CD4-positive, alpha-beta T cell treated with Interleukin-15 for 1 hour (primary cell): ENCODE measurements at places on chromosomes 3 and 15.

DNA sequence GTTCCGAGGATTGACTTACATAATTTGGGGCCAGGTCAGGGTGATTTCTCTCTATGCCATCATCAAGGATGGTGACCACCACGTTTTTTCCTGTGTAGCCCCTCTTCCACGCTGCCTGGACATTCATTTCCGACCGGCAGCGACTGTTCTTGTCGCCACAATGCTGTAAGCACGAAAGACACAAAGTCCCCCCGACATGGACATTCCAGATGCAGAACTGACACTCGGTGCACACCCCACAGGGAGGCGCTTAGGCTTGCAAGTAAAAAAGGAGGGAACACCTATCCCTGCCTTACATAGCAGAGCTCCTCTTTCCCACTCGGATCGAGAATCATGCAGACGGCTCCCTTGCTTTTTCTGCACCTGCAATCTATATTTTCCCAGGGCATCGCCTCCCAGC is 58.2 kb downstream of the PCSK6 start:
- DNase-seq = no peak

DNA sequence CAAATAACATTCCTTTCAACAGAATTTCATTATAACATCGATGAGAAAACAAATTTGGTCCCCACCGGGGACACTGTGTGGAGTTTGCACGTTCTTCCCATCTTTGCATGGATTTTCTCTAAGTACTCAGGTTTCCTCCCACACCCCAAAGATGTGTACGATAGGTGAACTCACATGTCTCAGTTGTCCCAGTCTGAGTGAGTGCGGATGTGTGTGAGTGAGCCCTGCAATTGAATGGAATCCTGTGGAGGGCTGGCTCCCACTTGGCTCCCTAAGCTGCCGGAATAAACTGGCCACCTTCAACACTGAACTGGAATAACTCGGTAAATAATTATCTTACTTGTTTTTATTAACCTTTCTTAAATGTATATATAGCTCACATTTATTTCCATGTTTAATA is 77.0 kb downstream of the TRANK1 start:
- DNase-seq = no peak

- no peak for DNase-seq
Observed at GRCh38 chr3:177057768-177058167, 139.5 kb downstream of the TBL1XR1 start.

DNA sequence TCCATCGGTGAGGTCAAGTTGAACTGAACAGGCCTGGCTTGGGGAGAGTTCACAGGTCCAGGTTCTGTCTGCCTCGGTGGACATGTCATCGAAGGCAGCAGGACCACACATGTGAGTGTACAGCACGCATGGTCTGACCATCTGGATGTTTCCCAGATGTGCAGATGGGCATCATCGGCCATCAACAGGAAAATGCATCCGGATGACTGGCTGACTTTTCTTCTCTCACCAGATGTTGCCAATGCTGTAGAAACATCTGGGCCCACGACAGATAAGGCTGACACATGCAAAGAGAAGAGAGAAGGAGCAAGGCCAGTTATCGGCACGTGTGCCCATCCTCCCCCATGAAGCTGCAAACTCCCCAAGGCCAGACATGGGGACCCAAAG is 45.1 kb downstream of the NOX5 start:
- DNase-seq = no peak

- DNase-seq = no peak
Observed at GRCh38 chr15:83193721-83194120, 13.9 kb downstream of the HDGFL3 start.

- peak; percentile 80 for DNase-seq
Observed at GRCh38 chr3:40971191-40972168, 227.8 kb upstream of the CTNNB1 start.

GRCh38 chr3:94098452-94098851 is 35.6 kb downstream of the NSUN3 start:
- no peak for DNase-seq

DNA sequence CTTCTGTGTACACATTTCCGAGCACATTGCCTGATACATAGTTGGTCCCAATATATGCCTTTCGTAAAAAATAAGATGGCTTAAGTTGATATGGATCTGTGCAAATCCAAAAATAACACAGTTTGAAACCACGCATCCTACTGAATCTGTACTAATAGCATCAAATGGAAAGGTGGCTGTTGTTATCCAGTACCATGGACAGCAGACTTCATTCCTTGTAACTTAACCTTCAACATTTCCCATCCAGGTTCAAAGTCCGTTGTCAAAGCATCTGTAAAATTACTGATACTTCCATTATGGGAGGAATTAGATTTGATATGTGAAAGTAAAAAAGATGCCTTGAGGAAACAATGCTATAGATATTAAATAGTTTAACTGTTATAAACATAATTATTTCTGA is 65.5 kb upstream of the C3orf49 start:
- DNase-seq = no peak

- no peak for DNase-seq
Observed at GRCh38 chr3:171267104-171267503, 193.1 kb downstream of the TNIK start.

GRCh38 chr15:52097180-52097579 is 15.4 kb downstream of the BCL2L10 start:
- DNase-seq = no peak

- no peak for DNase-seq
Observed at GRCh38 chr3:132090921-132091320, 56.1 kb upstream of the CPNE4 start.

GRCh38 chr3:46870651-46871050 is 6.9 kb upstream of the PTH1R start:
- no peak for DNase-seq

DNA sequence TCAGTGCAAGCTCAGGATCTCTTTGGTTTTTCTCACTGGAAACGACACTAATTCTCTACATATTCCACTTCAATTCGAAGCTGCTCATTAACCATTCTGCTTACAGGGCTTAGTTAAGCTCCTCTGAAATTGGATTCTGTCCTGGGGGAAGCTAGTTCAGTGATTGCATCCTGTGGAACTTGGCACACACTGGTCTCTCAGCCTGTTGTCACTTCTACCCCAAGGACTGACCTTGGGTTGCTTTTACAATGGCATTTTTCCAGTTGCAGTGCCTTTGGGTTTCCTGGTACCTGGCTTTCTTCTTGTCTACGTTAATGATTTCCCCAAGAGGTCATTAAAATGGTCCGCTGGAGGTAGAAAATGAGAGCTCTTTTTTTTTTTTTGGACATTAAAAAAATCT is 33.3 kb upstream of the GABRB3 start:
- DNase-seq = no peak
